ENCODE measurements at places on chromosomes 16 and 17.

DNA sequence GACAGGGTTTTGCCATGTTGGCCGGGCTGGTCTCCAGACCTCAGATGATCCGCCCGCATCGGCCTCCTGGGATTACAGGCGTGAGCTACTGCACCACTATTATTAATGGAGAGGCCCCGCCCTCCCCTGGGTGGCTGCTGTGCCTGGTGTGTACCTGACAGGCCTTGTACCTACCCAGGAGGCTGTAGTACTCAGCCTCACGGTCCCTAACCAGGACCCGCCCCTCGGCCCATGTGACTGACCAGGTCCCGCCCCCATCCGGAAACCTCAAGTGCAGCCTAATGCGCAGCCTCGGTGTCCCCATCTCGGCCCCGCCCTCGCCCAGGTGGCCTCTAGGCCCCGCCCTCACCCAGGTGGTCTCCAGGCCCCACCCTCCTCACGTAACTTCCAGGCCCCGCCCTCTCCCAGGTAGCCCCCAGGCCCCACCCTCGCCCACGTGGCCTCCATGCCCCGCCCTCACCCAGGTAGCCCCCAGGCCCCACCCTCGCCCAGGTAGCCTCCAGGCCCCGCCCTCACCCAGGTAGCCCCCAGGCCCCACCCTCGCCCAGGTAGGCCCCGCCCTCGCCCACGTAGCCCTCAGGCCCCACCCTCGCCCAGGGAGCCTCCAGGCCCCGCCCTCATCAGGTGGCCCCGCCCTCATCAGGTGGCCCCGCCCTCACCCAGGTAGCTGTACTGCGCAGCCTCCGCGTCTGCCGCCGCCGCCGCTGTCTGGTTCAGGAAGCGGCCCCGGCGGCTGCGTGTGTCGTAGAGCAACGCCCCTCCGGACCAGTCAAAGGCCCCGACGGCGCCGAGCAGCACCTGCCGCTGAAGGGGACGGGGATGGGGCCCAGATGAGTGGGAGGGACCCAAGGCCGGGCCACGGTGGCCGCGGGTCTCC lies 31.0 kb downstream of the HASPIN start:
- DNase-seq, result no peak

GRCh38 chr17:76530811-76531485 lies 6.6 kb downstream of the CYGB start:
- DNase-seq, result no peak

DNA sequence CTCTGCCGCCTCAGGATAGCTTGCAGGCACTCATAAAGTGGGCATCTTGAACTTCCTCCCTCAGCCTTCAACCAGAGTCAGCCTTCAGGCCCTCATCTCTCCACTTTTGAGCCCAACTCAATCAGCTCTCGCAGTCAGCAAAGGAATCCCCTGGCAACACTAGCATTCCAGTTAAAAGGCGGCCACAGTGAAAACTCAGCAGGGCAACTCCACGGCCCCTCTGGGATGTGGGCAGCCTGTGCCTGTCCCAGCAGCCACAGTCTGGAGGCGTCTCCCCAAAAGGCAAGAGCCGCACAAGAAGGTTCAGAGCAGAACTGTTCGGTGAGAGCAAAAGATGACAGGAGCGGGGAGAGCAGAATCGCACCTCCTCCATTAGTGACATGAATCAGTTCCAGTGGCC lies 9.0 kb downstream of the TMEM11 start:
- no peak for DNase-seq

- DNase-seq, result no peak
Measured at GRCh38 chr17:79678091-79678735, 52.5 kb upstream of the ENPP7 start.

DNA sequence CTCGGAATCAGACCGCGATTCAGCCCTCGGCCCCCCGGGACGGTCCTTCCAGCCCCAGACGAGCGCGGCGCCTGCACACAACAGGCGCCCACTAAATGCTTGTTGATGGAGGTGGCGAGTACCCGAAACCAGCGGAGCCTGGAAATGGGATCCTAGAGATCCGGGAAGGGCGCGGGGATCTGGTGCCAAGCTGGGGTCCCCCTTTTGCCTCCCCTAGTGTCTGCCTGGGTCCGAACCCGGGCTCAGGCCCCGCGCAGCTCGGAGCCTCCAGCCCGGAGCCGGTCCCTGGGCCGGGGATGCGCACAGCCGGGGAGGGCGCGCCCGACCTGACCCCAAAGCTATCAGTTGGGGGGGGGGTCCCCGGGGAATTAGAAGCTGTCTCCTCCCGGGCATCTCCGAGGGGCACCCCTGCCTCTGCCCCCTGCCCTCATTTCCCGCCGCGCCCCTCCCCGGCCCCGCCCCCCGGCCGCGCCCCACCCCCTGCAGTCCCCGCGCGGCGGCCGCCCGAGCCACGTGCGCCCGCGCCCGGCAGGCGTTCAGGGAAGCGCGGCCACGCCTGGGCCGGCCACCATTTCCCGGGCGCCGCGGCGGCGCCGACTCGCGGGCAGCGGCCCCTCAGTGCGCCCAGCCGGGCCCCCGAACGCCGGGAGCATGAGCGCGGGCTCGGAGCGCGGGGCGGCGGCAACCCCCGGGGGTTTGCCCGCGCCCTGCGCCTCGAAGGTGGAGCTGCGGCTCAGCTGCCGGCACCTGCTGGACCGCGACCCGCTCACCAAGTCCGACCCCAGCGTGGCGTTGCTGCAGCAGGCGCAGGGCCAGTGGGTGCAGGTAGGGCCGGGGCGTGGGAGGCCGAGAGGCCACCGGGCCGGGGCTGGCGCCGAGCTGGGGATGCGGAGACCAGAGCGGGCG lies at the start of gene CPNE7:
TSS of gene CPNE7 (plus strand) at position 512 of the 906 bp plus-strand sequence. CDS start at position 652, 140 bp downstream.
- DNase-seq, result no peak

DNA sequence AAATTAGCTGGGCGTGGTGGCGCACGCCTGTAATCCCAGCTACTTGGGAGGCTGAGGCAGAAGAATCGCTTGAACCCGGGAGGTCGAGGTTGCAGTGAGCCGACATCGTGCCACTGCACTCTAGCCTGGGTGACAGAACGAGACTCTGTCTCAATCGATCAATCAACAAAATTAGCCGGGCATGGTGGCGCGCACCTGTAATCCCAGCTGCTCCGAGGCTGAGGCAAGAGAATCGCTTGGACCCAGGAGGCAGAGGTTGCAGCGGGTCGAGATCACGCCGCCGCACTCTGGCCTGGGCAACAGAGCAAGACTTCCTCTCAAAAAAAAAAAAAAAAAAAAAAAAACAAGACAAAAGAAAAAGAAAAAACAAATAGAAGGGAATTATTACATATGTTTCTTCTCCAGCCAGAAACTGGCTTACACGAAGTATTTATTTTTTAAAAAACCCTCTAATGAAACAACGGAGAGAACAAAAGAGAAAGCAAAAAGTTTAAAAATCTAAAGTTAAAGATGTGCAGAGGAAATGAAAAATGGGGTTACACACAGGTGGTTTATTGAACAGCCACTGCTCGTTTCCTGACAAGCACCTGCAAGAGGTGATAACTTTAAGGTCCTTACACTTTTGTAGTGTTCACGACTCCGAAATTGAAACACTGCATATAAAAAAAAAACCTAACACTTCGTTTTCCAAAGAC lies 1.4 kb downstream of the SYNRG start:
- DNase-seq, result no peak

DNA sequence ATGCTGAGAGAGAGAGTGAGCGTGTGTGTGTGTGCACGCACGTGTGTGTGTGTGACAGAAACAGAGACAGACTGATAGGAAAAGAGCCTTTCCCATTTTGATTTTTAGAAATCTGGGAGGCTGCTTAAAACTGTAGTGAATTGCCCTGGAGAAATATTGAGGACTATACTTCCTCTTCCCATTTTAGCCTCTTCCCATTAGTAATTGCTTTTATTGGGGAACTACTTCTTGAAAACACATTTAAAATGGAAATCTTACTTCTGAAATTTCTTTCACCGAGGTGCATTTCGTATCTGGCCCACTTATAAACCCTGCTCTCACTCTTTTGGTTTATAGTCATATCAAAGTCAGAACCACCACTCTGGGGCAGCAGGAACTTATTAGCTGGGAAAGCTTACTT lies 47.1 kb downstream of the NUP93 start:
- DNase-seq, result no peak

DNA sequence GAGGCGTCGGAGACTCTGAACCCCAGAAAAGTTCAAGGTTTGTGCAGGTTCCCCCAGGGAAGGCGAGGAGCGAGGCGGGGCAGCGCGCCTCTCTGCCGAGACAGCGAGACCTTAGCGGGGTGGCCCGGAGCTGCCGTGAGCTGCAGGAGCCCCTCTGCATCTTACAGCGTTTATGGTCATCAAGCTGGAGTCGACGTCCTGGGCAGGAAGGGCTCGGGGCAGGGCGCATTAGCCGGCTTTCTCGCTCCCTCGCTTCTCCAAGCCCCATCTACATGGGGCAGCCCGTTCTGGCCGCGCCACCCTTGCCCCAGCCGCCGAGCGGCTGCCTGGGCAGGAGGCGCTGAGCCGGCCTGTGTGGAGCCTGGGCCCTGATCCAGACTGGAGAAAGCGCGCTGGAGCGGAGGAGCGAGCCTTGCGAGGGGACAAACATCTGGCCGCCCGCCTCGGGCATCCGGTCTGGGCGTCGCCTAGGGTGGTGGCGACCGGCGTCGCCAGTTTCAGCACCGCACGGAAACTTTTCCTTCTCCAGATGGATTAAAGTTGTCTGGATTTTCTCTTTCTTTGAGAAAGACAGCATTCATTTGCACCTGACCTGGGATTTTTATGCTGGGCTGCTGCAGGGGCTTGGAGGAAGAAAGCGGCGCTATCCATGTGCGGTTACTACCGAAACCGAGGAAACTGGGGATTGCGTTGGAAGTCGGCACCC lies 750 bp downstream of the TMEM132E start:
- DNase-seq, result no peak

GRCh38 chr16:78376452-78376851 lies 277.0 kb downstream of the WWOX start:
- DNase-seq, result no peak

GRCh38 chr17:29836643-29837042 lies 93.4 kb downstream of the SSH2 start:
- DNase-seq, result no peak

DNA sequence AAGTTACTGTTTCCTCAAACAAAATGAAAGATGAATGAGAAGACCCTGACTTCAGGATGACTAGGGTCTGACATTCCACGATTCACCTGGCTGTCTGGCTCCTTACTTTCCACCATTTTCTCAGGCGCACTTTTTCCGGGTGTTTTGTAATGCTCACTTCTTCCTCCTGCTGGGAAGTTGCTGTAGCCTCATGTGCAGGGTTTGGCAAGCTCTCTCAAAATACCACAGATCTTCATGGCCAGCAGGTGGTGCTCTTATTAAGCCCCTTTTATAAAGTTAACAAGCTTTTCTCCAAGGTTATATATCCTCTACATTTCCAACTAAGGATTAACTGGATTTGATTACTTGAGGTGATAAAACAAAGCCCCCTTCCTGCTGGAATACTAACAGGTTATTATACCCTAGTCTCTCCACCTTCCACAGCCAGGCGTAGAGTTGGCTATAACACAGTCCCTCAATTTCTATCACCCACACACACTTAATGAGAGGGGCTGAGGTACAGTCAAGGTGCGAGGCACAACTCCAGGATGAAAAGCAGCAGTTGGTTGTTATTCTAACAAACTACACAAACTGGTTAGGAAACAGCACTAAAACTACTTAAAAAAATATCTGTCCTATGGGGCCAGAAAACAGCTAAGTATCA lies 45.4 kb downstream of the STH start:
- peak; percentile 63 for DNase-seq

DNA sequence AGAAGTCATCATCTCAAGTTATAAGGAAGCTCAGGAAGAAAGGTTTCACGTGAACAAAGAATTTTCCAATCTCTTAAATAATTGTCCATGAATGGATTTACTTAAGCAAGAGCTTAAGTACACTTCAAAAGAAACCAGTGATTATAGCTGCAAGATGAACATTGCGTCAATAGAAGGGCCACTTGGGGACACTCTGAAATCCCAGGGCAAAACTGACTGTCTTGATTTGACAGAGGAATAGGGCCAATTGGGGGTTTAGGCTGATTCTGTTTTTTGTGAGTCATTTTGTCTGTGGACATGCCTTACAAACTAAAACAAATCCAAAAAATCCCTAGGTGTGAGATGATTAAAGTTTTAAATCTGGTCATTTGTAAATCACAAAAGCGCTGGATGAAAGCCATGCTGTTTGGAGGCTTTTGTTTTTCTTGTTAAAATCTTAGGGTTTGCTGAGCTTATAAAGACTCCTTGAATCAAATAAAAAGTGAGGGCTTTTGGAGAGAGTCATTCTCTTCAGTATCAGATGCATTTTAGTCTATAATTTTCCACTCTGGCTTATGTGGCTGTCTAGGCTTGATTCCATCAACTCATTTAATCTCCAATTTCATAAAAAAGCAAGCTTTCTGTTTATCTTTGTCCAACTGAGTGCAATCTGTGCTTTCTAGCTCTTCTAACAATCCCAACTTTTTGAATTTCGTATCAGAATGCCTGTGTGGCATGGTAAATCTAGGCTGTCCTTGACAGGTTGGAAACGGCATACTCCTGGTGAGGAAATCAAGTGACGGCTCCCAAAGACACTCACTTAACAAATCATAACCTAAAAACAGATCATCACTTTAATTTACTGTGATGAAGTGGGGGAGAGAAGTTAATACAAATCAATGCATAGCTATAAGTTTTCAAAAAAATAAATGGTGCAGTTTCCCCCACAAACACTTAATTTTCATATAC lies 98.2 kb upstream of the SOX9 start:
- DNase-seq, result no peak
